ENCODE measurements at places on chromosomes 1 and 21.

- DNase-seq: no peak
Observed at GRCh38 chr1:151485685-151486255, 25.4 kb upstream of the CGN start.

DNA sequence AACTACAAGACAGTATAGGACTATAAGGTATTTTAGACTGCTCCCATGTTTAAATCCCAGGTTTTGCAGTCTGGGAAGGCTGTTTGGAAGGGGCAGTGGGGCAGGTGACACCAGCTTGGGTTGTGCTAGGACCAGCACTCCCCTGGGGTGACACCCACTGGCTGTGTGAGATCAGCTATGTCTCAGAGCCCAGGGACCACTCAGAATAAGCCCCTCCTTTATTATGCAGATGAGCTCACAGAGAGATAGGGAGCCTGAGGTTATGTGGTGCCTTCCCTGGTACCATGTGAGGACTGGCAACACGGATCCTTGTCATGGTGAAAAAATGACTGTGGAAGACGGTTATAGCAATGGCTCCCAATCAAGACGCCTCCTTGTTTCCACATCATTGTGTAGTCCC lies 71.0 kb downstream of the NENF start:
- no peak for DNase-seq

DNA sequence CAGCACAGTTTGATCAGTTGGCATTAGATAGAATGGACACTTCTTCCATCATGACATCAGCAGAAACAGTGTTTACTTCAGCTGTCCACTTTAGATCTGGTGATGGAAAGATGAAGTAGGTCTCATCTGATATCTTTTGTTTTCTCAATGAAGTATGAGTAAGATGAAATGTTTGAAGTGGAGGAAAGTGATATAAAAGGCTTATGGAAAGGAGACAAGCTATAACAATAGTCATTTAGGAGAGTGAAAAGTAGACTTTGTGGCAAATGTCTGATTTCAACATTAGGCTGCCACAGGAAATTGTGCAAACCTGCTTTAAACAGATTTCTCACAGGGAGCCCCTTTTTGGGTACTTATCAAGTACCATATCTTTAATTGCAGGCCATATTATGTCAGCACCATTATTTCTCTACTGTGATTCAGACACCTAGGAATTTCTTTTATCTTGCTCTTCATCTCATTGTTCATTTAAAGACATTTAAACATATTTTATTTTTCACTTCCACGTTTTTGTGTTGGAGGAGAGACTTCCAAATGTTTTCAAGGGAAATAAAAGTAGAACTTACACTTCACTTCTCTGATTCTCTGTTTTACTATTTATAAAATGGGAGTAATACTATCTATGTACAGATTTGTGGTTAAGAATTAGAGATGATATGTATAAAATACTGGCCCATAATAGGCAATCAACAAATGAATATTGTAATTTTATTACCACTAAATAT lies 18.1 kb downstream of the PDC start:
- DNase-seq: no peak

- DNase-seq: no peak
Observed at GRCh38 chr1:231861541-231862481, 235.2 kb downstream of the DISC1 start.

GRCh38 chr1:40316595-40317393 lies at the start of gene COL9A2:
TSS of gene COL9A2 (minus strand) at chr1:40317286. CDS start at chr1:40317197, 89 bp downstream.
- peak; percentile 44 for DNase-seq

DNA sequence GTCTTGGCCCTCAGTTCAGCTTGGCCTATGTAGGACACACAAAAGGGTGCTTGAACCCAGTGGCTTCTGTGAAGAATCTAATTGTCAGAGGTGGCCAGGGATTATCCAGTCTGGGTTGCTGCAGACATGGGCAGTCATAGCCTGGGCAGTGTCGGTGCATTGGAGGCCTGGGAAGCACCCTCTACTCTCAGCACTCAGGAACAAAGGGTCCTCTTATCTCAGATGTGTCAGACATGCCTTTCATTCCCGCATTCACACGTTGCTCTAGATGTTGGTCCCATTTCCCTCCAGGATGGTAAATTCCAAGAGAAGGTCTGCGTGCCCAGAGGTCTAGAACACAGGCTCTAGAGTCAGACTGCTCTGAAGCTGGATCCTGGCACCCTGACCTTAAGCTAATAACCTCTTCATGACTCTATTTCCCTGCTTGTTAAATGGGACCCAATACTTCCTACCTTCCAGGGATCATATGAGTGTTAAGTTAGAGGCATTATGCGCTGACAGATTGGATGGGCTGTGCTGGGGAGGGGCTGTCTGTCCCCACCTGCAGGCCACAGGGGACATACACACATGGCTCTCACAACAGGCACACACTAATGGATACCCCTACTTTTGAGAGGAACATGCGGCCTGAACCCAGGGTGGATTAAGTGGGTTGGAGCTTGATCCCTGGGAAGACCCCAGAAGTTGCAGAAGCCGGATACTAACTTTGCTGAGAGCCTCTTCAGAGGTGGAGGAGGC lies 16.5 kb upstream of the EDN2 start:
- DNase-seq: no peak

GRCh38 chr1:210231846-210232510 lies 618 bp upstream of the SERTAD4 start:
- no peak for DNase-seq

DNA sequence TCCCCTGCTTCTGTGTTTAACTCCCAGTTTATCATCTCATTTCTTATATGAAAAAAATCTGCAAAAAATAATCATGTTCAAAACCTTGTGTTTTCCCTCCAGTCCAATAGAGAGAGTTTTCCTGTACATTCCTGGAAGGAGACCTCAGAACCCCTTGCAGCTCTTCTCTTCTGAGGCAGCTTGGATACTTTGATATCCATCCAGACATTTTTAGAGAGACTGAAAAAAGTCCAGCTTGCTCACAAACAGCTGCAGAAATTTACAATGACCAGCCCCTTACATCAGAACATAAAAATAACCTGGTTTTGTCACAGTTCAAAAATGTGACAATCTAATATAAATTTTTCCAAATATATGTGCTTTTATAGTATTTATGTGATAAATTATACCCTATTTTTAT lies 73.3 kb upstream of the C1orf115 start:
- no peak for DNase-seq

- no peak for DNase-seq
Observed at GRCh38 chr1:246428542-246429308, 78.4 kb downstream of the SMYD3 start.

GRCh38 chr21:9760398-9761074 lies 760.8 kb upstream of the TPTE start:
- DNase-seq: no peak

DNA sequence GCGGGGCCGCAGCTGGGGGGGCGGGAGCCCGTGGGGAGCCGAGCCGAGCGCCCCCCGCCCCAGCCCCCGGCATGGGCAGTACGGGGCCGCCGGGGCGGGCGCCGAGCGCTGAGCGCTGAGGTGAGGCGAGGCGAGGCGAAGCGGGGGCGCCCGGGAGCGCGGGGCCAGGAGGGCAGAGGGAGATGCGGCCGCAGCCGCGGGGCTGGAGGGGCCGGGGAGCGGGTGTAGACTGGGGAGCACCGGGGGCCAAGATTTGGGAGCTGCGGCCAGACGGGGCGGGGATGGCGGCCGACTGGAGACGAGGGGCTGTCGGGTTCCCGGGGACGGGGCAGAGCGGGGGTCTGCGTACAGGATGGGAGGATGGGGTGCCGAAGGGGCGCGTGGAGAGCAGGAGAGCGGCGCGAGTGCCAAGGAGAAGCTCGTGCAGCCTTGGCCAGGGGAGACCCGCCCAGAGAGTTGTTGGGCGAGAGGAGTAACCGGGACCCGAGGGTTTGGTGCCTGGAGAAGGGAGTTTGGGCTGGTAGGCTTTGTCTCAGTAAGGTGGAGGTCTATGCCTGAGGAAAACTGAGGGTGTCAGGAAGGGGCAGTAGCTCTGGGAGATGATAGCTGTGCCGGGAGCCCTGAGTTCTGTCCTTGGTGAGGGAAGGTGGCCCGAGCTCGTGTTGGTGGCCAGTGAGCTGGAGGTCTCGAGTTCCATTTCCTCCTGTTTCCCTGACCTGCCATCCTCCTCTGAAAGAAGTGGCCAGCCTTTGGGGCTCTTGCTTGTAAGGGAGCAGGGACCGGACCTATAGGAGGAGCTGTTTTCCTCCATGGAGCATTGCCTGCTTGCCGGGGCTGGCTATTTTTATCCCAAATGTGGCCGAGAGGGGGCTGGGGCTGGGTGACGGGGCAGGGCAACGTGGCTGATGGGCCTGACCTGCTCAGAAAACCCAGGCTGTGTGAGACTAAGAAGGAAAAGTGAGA lies 539 bp downstream of the ATP8B2 start:
- no peak for DNase-seq

DNA sequence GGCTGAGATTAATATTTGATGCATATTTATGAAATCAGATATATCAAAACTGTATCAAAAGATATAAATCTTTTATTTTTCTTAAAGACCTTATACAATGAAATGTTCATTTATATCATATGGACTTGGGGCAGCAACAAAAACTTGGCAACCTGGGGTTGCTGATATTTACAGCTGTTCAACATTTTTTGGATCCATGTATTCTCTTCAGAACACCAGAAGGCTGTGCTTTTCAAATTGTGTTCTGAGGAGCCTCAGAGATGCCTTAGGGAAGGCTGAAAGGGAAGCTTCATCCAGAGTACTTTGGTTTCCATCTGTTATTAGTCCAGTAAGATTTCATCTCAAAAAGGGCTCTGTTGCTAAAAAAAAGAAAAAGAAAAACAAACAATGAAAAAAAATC lies 94.8 kb downstream of the DISC1 start:
- DNase-seq: no peak

- no peak for DNase-seq
Observed at GRCh38 chr1:154466921-154467417, 35.0 kb upstream of the TDRD10 start.

DNA sequence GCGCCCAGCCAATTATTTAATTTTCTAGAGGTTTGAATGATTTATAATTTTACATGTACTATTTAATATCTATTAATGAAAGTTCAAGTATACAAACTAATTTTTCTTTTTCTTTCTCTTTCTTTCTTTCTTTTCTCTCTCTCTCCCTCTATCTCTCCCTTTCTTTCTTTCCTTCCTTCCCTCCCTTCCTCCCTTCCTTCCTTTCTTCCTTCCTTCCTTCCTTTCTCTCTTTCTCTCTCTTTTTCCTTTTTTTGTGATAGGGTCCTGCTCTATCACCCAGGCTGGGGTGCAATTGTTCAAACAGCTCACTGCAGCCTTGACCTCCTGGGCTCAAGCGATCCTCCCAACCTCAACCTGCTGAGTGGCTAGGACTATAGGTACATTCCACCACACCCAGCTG lies 16.1 kb upstream of the KIF14 start:
- no peak for DNase-seq

DNA sequence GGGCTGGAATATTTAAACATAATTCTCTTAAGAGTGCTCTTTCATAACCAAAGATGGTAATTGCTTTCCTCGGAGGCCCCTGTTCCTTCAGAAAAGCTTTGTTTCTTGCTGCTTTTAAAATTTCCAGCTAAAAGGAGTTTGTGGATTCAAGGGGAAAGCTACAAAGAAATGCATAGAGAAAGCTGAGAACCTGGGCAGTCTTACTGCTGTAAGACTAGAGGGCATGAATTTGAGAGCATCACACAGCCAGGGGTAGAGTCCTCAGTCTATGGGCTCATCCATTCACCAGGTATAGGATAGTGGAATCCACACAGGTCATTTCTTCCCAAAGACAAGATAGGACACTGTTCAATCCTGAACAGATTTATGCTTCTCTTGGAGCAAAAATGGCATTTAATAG lies 186.3 kb upstream of the PLD5 start:
- no peak for DNase-seq

DNA sequence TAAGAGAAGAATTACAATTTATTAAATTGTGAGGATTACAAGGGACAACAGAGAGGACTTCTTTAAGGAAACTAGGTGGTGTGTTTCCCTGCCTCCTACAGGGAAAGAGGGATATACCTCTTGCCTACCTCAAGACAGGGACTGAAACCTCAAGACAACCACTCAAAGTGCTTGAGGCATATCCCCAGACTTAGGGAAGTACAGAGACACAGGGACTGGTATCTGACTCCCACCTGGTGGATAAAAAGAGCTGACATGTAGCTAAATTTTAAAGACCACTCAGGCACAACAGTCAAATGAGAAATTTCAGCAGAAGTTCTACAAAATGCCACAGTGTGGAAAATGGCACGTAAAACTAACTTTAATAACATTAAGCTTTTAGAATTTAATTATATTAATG lies 21.3 kb downstream of the DENND2C start:
- DNase-seq: no peak

DNA sequence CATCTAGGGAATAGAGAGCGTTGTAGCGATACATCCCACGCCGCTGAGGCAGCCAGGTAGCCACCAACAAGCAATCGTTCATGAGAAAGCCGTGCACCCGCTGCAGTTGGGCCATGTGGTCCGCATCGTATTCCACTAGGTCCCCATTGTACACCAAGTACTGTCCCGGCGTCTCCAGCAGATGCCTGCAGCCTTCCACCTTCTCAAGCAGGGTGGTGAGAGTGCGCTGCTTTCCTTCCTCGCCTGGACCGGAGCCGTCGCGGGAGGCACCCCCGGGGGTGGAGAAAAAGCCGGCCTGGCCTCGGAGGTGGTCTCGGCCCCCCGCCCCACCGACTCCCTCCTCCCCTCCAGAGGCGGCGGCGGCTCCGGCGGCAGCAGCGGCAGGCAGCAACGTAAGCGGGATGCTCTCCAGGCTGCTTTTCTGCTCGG lies 595 bp downstream of the EXOC8 start:
- DNase-seq: no peak

- no peak for DNase-seq
Observed at GRCh38 chr1:234582681-234583301, 27.2 kb downstream of the IRF2BP2 start.

- DNase-seq: no peak
Observed at GRCh38 chr1:32636914-32637645, 13.3 kb downstream of the ZBTB8OS start.

DNA sequence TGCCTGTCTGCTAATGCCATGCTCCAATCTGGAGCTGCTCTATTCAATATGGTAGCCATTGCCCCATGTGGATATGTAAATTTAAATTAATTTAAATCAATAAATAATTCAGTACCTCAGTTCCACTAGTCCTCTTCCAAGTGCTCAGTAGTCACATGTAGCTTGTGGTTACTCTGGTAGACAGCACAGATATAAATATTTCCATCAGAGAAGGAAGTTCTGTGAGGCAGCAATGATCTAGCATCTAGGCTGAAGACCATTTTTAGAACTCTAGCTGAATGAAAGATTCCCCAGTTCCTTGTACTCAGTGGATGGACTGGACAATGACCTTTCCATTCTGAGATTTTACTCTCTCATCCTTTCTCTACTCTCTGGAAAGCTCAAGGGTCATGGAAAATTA lies 25.8 kb upstream of the CAPZB start:
- no peak for DNase-seq

DNA sequence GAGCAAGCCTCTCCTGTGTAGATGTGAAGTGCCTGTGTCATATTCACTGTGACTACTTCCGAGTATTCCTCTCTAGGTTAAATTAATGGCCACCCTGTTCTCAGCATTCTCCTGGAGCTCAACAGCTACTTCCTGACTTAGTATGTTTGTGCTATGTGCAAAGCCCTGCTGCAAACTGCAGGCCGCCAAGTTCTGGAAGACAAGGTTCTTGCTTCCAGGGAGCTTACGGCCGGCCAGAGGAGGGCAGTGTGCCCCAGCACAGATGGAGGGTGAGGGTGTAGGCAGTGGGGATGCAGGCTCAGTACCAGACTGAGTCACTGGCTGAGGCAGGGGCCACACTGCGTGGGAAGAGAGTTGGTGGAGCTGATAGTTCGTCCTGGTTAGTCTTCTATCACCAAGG lies 43.2 kb downstream of the ELK4 start:
- no peak for DNase-seq

- no peak for DNase-seq
Observed at GRCh38 chr1:243968413-243968812, 82.7 kb upstream of the ZBTB18 start.

- DNase-seq: no peak
Observed at GRCh38 chr1:166172106-166172505, 5.3 kb upstream of the FAM78B start.
